Right cardiac atrium (tissue), 5 donors: ENCODE measurements at places on chromosomes 6 and 20. TPM values are rescaled to one million over a fixed set of nuclear protein-coding genes. Genes with fewer than 3 reads are reported as not detected.

DNA sequence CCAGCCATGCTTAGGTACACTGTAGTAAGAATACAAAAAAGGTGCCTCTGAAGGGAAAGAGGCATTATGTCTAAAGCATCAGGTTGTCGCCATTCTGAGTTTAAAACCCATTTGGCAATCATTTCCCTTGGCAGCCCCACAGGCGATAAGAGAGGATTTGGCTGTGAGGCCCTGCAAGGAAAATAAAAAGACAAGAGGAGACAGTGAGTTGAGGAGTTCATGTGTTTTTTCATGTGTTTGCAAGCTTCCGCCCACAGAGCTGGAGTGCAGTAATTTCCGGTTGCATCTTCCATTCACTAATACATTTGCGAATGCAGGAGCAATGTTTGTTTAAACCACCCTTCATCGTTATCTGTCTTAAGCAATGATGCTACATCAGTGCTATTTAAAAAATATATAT, 138.5 kb upstream of the SOX4 start:
- DNase-seq, result no peak

The SLC13A3 gene
- 0.50 TPM for polyA plus RNA-seq

The HSPA12B gene
- polyA plus RNA-seq, result 8.9 TPM

DNA sequence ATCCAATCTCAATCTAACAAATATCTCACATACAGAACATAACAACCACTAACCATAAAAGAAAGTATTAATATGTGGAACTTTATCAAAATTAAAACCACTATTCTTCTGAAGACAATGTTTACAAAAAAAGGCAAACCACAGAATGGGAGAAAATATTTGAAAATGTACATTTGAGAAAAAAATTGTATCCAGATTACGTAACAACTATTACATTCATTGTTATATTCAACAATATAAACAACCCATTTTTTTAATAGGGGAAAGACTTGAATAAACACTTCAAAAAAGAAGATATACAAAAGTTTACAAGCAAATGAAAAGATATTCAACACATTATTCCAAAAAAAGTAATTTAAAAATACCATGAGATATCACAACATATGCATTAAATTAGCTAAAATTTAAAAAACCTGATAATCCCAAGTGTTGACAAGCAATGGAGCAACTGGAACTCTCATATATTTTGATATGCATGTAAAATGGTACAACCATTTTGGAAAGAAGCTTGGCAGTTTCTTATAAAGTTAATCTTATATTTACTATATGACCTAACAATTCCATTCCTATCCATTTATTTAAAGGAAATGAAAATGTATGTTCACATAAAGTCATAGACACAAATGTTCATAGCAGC, 124.3 kb upstream of the CDYL start:
- no peak for DNase-seq

DNA sequence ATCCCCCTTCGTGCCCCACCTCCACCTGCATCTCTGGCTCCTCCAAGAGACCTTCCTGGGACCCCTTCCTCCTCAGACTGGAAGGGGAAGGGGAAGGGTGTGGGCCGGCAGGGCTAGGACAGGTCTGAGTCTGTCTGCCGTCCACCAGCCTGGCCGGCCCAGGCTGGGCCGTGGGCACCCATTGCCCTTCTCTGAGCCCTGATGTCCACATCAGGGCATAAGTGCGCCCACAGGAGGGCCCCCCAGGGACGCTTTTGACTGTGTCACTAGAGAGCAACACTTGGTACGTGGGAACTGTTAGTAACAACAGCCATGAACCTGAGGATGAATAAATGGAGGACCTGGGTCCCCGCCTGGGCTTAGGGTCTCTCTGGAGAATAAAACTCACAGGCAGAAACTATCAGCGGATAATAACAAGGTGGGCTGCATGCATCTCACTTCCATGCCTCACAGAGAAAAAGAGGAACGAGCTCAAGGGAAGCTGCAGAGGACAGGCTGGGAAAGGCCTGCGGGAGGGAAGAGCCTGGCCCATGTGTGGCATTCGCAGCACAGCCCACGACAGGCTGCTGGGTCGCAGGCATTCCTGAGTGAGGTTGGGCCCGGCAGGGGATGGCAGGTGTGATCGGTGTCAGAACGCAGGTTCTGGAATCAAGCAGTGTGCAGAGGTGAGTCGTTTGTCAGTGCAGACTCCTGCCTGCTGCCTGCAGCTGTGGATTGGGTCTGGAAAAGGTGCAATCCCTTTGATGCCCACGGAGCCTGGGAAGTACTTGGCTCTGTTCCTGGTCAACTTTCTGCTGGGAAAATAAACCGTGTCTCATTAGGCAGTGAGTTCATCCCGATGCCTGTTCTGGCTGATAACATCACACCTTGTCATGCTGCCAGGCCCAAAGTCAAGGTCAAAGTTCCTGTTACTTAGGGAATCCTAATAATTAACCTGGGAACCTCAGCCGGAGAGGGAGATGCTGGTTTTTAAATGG, 60.9 kb downstream of the BCAS4 start:
- no peak for DNase-seq

DNA sequence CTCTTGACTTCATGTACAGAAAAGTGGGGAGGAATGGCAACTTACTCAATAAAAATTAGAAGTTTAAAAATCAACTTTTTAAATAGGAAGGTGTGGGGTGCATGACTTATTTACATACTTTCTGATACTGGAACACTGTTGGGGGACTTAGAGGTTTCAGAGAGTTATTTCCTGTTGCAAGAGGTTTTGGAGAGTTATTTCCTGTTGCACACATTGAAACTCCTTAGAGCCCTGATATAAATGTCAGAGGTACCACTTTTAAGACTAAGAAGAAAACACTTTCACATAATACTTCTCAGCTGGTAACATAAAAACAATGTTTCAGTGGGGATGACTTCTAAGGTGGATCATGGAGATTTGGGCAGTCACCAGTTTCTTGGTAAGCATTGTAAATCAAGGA, 579.9 kb downstream of the MMUT start:
- DNase-seq, result no peak
